Bone marrow (tissue), 2 donors: ENCODE measurements at places on chromosomes 6 and 20.

DNA sequence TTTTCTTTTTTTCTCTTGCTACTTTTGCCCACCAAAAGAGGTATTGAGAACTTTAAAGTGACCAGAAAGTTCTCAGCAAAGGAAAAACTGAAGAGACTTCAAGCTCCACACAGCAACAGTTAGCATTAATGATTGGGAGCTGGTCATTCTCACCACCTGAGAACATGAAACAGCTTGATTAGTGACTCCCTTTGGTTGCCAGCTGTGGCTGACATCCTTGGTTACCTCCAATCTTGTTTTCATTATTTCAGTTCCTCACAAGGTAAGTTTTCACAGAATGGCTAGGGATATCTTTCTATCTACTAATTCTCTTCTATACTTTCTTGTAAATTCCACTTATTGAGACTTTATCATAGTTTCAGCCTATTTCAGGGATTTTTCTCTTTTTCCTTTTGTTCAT, 427.9 kb downstream of the QKI start:
- DNase-seq, result no peak

DNA sequence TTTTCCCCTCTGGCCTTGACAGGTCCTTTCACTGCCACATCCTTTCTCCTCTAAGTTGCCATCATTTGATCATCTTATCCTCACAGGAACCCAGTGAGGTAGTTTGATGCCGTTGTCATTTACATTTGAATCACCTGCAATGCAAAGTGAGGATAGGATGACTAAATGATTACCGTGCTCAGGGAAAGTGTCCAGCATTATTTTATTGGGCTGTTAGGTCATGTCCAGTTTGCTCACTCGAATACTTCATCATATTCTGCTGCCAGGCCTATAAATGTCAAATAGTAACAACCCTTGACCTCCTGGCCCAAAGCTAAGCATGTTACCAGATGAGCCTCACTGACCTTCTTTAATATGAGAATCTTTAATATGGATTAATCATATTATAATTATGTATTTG, 1068.7 kb upstream of the FLRT3 start:
- DNase-seq, result no peak

- no peak for DNase-seq
Measured at GRCh38 chr20:40325006-40325568, 363.9 kb downstream of the MAFB start.

DNA sequence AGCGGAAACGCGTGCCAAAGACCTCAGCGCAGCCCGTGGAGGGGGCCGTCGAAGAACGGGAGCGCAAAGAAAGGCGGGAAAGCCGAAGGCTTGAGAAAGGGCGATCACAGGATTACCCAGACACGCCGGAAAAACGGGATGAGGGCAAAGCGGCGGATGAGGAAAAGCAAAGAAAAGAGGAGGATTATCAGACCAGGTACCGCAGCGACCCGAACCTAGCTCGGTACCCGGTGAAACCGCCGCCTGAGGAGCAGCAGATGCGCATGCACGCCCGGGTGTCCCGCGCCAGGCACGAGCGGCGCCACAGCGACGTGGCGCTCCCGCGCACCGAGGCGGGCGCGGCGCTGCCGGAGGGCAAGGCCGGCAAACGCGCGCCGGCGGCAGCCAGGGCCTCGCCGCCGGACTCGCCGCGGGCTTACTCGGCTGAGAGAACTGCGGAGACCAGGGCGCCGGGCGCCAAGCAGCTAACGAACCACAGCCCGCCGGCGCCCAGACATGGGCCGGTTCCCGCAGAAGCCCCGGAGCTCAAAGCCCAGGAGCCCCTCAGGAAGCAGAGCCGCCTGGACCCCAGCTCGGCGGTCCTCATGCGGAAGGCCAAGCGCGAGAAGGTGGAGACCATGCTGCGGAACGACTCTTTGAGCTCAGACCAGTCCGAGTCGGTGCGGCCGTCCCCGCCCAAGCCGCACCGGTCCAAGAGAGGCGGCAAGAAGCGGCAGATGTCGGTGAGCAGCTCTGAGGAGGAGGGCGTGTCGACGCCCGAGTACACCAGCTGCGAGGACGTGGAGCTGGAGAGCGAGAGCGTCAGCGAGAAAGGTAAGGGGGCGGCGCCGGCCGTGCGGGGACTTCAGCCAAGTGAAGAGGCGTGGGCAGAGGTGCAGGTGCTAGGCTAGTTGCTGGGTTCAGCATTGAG, 296.2 kb downstream of the RIMS1 start:
- no peak for DNase-seq

DNA sequence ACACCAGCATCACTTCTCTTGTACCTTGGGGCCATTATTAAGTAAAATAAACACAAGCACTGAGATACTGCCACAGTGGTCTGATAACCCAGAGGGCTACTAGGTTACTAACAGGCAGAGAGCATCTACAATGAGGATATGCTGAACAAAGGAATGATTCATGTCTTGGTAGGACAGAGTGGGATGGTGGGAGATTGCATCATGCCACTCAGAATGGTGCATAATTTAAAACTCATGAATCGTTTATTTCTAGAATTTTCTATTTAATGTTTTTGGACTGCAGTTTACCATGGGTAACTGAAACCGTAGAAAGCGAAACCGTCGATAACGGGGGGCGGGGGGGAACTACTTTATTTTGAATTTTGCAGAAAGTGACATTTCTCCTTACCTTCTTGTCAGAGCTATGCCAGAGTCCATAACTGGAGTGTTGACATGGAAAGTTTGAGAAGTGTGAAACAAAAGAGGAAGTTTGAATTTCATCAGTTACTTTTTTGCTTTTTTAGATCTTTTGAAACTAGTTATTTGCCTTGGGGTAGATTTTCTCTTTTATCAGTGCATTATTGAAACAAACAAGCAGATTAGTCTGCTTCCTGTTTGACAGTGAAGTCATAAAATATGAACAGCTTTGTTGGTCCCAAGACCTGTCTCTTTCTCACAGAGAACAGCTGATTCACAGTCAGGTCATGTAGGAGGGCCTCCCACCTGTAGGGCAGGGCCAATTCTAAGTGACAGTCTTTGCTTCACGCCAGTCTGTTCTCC, 124.9 kb downstream of the KLHL32 start:
- no peak for DNase-seq

- no peak for DNase-seq
Measured at GRCh38 chr20:24096264-24096663, 107.7 kb upstream of the GGTLC1 start.

GRCh38 chr6:149727793-149728498, 10.0 kb upstream of the LATS1 start:
- no peak for DNase-seq

DNA sequence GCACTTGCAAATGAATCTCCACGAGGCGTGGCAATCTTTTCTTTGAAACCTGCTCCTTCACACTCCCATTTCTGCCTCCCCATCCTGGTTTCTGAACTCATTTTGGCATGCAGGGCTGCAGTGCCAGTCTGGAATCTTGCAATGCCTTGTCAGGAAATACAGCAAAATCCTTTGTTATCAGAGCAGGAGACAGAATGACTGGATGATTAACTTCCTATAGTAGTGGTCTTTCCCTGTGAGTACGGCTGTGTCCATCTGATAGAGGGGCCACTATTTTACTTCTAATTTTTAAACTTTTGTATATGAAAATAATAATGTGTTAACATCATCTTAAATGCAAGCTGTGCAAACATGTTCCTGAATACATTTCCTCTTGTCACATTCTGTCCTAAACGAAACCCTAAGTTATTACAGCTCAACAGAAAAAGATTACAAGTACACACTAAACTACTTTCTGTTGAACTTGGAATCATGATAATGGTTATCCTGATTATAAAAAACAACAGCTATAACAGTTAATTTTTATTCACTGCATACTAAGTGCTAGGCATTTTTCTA, 140.2 kb downstream of the KIF13A start:
- no peak for DNase-seq

DNA sequence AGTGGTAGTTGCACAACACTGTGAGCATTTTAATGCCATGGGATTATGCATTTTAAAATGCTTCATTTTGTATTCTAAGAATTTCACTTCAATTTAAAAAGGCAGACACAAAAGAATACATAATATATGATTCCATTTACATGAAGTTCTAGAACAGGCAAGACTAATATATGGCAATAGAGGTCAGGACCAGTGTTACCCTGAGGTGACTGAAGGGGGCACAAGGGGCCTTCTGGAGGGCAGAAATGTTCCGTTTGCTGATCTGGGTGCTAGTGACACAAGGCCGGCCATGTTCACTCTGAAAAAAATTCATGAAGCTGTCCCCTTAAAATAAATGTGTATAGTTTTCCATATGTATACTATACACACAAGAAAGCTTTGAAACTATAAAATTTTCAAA, 28.5 kb downstream of the TASP1 start:
- DNase-seq, result no peak

- DNase-seq, result no peak
Measured at GRCh38 chr6:100379386-100379785, 85.3 kb downstream of the SIM1 start.

DNA sequence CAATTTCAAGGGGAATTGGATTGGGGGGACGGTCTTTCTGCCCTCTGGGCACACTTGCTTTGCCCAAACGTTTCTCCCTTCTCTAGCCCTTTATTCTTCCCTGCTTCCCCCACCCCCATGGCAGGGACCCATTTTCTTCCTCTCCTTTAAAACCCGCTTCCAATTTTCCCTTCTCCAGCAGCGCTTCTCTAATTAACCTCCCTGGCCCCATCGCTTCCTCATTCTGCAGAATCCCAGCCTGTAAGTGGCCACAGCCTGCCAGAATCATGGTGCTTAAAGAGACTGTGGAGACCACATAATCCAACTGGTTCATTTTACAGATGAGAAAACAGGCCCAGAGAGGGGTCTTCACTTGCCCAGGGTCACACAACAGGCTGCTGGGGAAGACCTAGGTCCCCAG, 61.4 kb downstream of the CPNE5 start:
- no peak for DNase-seq

GRCh38 chr20:62202083-62202395, 18.0 kb downstream of the HRH3 start:
- no peak for DNase-seq

DNA sequence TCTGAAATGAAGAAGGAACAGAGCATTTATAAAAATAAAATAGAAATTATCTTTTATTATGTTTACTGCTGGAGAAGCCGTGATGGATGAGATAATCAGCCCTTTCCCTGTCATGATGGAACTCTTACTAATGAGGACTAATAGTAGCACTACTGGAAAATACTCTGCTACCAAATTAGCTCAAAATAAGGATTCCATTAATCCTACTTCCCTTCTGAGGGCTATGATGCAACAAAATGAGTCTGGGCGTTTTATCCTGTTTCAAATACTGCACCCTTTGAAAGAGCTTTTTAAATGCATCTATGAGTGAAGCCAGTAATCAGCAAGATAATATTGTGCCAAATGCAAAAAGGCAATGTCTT, 59.3 kb upstream of the CARMIL1 start:
- no peak for DNase-seq
